ENCODE measurements at places on chromosomes 5 and 9. TPM values are rescaled to one million over a fixed set of nuclear protein-coding genes. Genes with fewer than 3 reads are reported as not detected.

Gene IFNB1
- not detected for total RNA-seq

Gene COL23A1
- total RNA-seq = 0.86 TPM

Gene ARHGEF39
- total RNA-seq = 6.4 TPM

Gene SPAG8
- total RNA-seq = 4.6 TPM

Gene CATSPER3
- total RNA-seq = 1.0 TPM

Gene FSD1L
- total RNA-seq = 9.3 TPM

Gene FBN2
- total RNA-seq = 3.5 TPM

Gene KCNV2
- not detected for total RNA-seq

Gene SOX30
- total RNA-seq = 0.09 TPM

Gene PTGS1
- 24.1 TPM for total RNA-seq

Gene C9
- total RNA-seq = 1.0 TPM

Gene SLC1A3
- total RNA-seq = 26.2 TPM

Gene OXCT1
- total RNA-seq = 28.7 TPM

Gene NR4A3
- total RNA-seq = 7.5 TPM

Gene SLC34A1
- 0.06 TPM for total RNA-seq

Gene SV2C
- 0.20 TPM for total RNA-seq

Gene KIAA0825
- 3.3 TPM for total RNA-seq

Gene PCDHA3
- 1.9 TPM for total RNA-seq

Gene COX7C
- total RNA-seq = 644 TPM
